ENCODE measurements at places on chromosomes 7 and 10. TPM values are rescaled to one million over a fixed set of nuclear protein-coding genes. Genes with fewer than 3 reads are reported as not detected.

DNA sequence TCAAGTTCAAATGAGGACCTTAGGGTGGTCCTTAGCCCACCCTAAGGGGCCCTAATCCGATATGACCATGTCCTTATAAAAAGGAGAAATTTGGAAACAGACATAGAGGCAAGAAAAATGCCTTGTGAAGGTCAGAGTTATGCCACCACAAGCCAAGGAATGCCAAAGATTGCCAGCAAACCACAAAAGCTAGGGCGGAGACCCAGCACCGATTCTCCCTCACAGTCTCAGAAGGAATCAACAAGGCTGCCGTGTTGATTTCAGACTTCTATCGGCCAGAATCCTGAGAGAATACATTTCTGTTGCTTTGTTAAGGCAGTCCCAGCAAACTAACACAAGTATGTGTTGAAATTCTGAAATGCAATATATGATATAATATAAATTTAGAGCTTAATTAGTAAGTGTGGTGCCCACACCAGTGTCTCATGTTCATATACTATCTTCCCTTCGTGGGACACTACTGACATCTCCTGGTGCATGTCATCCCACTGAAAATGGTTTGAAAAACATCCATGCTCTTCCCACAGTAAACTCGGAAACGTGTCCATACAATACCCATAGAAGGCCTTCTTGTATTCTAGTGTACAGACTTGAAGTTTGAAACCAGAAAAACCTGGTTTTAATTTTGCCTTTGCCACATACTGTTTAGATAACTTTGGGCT is 349.0 kb downstream of the TNS3 start:
- no peak for DNase-seq

The MYPN gene
- not detected for total RNA-seq

GRCh38 chr10:60309371-60309770 is 80.3 kb downstream of the ANK3 start:
- no peak for DNase-seq

DNA sequence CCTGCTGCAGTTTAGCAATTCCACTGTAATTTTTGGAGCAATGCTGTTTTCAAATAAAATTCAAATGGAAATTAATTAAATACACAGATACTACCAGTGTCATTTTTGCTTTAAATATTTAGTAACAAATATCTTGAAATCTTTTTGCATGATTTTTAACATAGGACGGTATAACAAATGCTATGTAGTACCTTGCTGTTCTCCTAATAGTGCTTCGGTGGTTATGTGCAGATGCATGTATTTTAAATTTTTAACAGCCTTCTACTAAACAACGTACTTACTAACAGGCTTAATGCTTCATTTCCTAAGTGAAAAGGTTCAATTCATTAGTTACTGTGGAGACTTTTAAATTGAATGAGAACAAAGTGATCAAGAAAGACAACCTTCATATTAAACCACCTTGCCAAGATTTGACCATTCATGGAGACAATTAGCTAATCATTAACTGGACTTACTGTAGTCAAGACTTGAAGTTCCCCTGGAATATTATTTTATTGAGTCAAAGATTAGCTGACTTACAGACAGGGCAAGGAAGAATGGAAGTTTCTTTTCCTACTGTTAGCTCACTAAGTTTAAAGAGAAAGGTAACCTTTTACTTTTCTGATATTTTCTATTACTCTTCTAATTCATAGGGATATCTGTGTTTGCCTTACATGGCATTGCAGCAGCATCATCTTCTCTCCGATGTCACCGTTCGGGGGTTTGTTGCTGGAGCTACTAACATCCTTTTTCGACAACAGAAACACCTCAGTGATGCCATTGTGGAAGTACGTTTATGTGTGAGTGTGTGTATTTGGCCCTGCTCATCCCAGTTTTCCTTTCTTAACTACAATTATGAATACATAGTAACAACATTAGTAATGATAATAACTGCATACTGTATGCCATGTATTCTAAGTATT is 74.3 kb downstream of the AVL9 start:
- no peak for DNase-seq

The RBP4 gene
- 9.0 TPM for total RNA-seq

The UCN3 gene
- not detected for total RNA-seq

- DNase-seq, result no peak
These were observed 17.0 kb upstream of the NUP42 start for GRCh38 chr7:23164846-23165245.

DNA sequence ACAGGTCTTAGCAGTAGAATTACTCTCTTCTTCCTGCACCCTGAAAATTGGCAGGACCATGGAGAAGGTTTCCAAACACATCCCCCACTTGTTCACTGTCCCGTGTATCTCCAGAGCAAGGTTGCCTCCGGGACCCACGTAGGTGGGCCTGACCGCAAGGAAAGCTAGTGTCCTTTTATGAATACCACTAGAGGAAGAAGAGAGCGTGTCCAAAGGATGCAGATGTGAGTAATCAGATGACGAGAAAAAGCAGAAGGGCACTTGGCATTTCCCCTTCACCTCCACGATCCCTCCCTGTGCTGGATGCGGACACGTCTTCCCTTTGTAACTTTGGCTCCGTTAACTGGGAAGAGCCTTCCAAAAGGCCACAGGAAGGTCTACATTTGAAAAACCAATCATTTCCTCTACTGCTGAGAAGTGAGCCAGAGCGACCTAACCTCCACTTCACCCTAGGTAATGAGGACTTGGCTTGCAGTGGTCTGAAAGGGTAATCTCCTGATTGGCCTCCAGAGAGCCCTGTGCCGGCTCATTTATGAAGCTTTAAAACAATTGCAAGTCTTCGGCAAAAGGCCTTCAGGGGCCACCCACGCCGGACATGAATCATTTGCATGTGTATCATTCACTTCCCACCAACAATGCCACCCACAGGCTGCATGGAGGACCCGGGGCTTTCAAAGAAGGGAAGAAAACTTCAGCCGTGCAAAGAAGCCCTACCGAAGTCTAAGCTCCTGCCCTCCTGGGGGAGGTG is 55.4 kb downstream of the LYZL1 start:
- DNase-seq, result no peak

GRCh38 chr10:9147475-9147874 is 1093.0 kb downstream of the GATA3 start:
- DNase-seq, result no peak

Measured in frontal cortex (tissue), 4 donors.